ENCODE measurements at places on chromosomes 3 and 15.

DNA sequence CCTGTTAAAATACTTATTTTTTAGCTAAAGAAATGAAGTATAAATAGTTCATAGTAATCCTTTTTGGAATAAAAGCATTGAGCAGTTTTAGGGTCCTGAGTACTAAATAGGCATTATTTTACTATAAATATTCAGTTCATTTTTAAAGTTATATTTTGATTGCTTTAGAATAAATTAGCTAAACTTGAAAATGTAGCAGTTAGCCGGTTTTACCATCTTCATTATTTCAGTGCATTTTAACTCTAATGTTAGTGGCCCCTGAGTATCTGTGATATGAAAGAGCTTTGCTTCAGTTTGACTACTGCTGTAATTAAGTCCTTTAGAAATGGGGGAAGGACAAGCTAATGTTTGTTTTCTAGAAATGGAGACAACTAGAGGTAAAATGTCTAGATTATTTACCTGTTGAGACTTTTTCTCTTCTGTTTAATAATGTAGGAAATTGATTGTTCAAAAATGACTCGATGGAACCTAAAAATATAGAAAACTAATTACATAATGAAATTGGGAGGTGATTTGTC, 3.6 kb downstream of the SMC4 start:
- no peak for DNase-seq

GRCh38 chr3:46361408-46362283, 7.7 kb downstream of the CCR2 start:
- no peak for DNase-seq

DNA sequence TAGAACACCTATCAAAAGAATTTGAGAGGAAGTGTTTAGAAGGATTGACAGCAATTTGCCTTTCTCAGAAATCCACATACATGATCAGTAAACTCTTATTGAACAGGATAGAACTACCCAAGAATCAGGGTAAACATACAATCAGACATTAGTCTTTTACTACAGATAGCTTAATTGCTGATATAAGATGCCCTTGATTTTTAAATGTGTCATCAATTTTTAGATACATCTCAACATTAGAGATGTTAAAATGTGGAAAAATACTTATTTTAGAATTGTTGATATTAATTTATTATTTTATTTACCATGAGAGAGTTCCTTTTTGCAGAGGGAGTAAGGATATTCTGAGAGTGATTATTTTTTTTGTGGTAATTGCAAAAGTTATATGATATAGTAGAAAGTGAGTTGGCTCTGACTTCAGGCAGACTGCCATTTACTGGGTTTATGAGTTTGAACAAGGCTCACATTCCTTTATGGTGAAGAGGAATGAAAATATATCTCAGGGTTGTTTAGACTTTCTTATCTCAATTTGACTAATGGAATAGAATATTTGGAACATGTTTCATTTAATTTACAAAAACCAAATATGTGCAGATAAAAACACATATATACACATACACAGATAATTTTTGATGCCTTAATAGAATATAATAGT, 302.8 kb upstream of the GOLIM4 start:
- DNase-seq, result no peak

- DNase-seq, result no peak
Observed at GRCh38 chr15:76398317-76399104, 61.9 kb downstream of the ISL2 start.

Data from pancreas (tissue), 10 donors.